Activated T-cell treated with anti-CD3 and anti-CD28 coated beads for 1 hour (primary cell): ENCODE measurements at places on chromosomes 4 and X.

DNA sequence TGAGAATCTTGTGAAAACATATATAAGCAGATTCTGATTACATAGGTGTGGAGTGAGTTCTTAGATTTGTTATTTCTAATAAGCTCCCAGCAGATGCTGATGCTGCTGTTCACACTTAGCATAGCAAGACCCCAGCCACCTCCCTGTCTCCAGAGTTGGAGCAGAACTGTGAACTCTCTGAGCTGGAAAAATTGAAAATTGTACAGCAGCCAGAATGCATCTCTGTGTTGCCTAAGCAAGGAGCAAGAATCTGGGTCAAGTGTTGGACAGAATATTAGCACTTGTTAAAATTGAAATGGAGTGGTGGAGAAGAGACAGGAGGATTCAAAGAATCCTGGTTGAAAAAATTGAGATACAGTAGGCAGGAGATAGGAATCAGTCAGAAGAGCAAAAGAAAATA, 146.6 kb upstream of the FAM47C start:
- no peak for DNase-seq

DNA sequence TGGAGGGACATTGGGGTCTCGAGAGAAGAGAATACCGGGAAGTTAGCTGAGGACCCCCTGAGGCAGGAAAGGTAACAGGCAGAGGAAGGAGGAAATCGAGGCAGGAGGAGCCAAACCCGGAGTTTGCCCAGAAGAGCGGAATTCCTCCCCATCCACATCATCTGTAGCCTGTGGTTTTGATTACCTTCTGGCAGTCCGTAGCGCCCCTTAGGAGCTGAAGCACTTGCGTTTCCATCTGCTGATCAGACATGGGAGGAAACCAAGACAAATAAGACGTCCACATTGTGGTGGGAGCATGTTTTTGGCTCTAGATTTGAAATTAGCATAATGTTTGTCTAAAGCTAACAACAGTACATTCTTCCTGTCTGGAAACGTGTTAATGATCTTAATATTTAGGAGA, 26.8 kb upstream of the HMX1 start:
- DNase-seq = no peak

DNA sequence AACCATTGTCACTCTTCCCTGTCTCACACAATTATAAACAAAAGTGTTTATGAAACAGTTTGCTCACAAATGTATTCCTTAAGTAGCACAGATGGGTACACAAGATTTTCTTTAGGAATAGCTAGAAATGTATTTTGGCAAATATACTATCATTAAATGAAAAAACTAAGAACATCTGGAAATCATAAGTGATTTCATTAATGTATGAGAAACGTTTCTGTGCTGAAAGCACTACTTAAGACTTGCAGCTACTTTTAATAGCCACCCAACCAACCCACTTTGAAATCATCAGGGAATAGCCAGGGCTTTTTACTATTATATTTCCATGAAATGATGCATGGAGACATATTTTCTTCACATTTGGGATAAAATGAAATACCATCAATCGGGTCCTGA, 62.3 kb upstream of the NAP1L5 start:
- DNase-seq = no peak

DNA sequence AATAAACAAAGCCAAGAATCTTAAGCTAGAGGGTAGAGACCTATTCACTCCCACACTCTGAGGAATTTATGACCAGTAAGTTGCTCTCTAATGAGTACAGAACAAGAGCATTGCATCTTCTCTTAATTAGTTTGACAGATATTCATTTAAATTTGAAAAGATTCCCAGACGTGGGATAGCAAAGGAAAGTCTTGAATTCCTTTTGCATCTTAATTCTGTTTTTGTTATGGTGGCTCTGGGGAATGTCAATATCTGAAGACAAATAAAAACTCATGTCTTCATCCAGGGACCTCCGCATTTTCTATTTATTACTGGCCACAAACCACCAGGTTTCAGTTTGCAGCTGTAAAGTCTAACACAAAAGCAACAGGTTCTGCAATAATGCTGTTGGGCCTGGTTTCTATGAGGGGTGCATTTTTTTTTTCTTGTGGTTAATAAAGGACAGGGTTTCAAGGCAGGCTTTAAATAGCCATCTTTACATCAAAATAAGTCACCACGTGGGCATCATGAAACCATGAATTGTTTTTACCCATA, 172.3 kb downstream of the SHROOM3 start:
- no peak for DNase-seq

GRCh38 chr4:41745292-41746024, 3.1 kb downstream of the PHOX2B start:
- DNase-seq = no peak
